H54 (cell line): ENCODE measurements at places on chromosomes 5 and 9.
A peak's percentile ranks its signal among the peaks of the same experiment; 100 is the strongest.

DNA sequence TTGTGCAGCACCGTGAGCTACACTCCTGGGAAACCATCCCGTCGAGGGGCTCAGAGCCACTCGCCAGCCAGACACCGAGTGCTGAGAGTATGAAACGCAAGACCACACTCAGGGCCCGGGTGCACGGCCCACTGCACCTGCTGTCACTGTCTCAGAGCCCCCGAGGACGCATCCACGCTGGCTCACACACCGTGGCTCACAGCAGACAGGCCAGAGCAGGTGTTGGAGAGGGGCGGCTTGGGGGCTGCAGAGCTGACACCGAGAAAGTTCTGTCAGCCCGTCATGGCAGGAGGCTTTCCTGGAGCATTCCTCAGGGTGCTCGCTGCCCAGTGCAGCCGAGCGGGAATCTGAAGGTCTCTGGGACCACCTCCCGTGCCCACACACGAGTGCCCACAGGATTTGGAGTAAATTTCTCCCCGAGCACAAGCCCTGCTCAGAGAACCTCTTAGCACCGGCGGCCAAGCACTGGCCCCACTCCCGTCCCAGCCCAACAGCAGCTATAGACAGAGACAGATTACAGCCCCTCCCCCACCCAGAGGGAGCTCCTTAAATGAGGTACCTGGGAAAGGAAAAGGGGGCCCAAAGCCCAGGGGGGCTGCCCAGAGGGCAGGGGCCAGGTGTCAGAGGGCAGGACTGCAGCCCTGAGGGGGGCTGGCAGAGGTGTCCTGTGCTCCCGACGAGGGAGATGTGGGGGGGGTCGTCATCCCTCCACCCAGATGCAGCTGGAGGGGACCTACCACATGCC is 56.0 kb upstream of the SARDH start:
- DNase-seq: no peak

- DNase-seq: no peak
Observed at GRCh38 chr5:142697356-142698255, 11.7 kb upstream of the FGF1 start.

DNA sequence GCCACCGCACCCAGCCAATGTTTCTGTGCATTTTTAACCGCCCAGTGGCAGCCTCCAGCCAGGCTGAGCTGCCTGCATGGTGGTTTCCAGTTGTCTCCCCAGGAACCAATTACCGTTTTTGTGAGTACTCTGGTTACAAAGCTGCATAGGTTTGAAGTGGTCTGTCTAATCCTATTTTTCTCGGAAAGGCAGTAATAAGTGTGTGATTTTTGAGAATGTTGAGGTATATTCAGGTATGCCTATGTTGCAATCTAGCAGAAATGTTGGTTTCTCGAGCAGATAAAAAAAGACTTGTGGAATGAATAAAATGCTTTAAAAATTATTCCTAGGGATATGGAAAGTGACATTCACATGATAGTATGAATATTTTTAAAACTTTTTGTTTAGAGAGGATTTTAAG is 41.5 kb upstream of the ANKH start:
- no peak for DNase-seq

- DNase-seq: no peak
Observed at GRCh38 chr9:108443019-108443633, 412.7 kb downstream of the ACTL7B start.

- DNase-seq: peak; percentile 11
Observed at GRCh38 chr9:20683351-20684034, 566 bp upstream of the FOCAD start.
